Stimulated activated CD8-positive, alpha-beta memory T cell treated with anti-CD3 and anti-CD28 coated beads, Interleukin-2, amount 100 ng/mL, for 1 hour (primary cell): ENCODE measurements at places on chromosomes 6 and 20.

- no peak for DNase-seq
Measured at GRCh38 chr6:53202052-53202451, 53.4 kb upstream of the GCM1 start.

DNA sequence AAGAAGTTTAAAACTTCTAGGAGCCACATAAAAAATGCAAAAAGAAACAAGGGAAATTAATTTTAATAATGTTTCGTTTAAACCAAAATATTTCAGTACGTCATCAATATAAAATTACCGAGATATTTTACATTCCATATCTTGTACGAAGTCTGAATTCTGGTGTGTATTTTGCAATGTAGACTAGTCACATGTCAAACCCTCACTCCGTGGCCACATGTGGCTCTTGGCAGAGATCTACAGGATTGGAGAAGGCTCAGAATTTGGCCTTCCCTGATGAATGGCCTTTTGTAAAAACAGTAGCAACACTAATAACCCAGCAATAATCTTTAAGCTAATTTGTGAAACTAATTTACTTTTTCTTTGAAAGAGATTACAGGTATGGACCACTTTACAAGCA, 217.1 kb downstream of the PRL start:
- no peak for DNase-seq

DNA sequence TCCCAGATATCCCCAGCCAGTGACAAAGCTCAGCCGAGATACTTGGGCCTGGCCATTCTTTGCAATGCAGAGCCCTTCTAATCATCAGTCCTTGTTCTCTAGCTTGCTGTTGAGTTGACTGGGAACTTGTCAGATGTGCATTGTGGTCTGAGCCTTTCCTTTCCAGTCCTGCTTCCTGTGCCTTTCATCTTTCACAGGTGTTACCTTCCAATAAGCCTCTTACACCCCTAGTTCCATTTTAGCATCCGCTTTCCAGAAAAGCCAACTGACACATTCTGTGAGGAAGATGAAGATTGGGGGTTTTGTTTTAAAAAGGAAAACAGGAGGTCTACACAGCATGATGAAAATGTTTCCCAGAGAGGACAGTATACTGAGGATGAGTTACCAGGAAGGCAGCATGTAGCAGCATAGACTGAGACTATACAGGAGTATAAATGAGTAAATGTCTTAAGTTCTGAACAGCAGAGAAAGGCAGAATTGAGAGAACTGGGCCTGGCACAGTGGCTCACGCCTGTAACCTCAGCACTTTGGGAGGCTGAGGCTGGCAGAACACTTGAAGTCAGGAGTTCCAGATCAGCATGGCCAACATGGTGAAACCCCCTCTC, 5.6 kb upstream of the CEP85L start:
- no peak for DNase-seq

DNA sequence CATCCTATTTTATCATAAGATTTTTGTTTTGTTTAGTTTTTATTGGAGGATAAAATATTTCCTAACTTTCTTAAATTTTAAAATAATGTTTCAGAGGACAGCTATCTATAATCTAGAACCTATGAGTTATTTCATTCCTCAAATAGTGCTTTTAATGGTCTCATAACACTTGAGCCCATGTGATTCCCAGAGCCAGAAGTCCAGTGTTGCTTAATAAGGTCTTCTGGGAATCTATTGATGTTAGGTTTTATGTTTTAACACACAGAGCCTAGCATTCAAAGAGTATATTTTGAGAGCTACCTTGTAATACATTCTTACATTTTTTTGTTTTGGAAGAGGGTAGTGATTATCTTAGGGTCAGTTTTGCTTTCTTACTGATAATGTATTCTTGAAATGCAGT, 200.2 kb downstream of the CENPW start:
- DNase-seq: no peak

DNA sequence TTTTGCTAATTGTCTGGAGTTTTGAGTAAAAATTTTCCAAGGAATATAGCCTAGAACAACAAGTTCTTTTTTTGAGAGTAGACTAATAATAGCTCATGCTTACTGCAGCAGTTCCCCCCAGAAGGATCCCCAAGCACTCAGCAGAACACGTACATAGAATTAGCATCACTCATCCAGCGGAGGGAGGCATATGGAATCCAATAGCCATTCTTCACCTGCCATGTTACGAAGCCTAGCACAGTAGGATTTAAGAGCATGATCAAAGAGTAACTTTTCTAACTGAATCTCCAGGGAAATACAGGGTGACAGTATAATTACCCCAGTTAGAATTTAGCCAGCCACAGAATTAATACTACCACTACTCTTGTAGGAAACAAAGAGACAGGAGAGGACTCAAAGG, 511.7 kb upstream of the NOX3 start:
- DNase-seq: no peak
